Stimulated activated naive CD4-positive, alpha-beta T cell treated with Interleukin-2 at 50 U/mL for 16 hours (primary cell): ENCODE measurements at places on chromosomes 5 and 9.

GRCh38 chr9:121889990-121890563 lies 203.0 kb downstream of the TTLL11 start:
- DNase-seq, result no peak

DNA sequence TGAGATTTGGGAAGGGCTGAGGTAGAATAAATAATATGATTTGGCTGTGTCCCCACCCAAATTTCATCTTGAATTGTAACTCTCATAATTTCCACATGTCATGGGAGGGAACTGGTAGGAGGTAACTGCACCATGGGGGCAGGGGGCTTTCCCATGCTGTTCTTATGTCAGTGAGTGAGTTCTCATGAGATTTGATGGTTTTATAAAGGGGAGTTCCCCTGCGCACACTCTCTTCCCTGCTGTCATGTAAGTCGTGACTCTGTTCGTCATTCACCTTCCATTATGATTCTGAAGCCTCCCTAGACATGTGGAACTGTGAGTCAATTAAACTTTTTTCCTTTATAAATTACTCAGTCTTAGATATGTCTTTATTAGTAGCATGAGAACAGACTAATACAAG lies 115.5 kb upstream of the STARD4 start:
- DNase-seq, result peak; percentile 2

DNA sequence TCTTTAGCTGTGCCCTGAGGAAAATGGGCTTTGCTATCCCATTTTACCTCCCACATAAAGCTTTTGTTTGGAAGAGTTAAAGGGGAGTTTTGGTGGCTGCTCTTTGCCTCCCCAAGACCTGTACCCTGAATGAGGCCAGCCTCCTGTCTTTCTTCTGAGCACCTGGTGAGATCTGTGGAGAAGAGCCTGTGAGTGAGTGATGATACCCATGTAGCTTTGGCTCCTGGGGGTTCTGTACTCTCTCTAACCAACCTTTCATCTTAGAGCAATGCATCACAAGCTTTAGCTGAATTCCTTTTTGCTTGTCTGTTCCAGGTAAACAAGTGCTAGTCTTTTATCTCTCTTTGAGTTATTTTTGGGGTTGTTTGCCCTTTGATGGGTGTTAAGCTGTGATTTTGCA lies 73.6 kb downstream of the SCAMP1 start:
- DNase-seq, result no peak

GRCh38 chr9:73223594-73223993 lies 71.9 kb downstream of the ANXA1 start:
- no peak for DNase-seq

DNA sequence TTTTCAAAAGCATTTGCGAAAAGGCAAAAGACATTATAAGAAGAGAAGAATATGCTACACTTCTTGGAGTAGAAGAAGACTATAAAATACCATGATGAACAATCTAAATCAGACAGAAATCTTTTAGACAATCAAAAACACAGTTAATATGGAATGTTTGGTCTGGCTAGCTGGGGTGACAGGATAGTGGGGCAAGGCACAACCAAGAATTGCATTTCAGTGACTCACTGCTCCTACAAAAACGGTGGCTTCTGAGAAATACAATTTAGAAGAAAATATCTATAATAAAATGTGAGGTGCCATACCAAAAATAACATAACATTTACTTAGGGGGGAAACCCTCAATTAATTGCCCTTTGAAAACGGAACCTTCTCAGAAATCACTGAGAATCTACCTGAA lies 363.4 kb downstream of the NPR3 start:
- no peak for DNase-seq

DNA sequence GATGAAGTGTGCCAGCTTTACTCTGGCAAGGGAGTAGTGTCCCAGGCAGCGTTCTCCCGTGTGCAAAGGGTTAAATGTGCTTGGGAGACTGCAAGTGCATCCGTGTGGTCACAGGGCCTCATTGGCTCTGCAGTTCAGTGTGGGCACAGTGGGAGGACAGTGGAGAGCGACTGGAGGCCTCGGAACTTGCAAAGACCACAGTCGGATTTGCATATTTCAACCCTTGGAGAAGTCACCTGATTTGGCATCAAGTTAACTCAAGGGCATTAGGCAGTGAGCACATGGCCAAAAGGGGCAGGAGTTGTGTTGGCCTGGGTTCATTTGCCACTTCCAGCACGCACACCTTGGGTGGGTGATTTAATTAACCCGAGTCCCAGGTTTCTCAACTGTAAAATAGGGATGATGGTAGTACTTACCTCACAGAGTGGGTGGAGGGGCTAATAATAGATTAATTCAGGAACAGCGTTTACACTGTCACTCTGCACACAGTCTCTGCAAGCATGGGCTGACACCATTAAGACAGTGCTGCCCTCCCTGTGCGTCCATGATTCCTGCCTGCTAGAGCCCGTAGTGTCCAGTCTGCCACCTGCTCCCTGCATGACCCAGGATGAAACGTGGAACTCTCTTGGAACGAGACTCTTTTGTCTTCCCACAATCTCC lies 22.7 kb downstream of the JADE2 start:
- DNase-seq, result no peak

DNA sequence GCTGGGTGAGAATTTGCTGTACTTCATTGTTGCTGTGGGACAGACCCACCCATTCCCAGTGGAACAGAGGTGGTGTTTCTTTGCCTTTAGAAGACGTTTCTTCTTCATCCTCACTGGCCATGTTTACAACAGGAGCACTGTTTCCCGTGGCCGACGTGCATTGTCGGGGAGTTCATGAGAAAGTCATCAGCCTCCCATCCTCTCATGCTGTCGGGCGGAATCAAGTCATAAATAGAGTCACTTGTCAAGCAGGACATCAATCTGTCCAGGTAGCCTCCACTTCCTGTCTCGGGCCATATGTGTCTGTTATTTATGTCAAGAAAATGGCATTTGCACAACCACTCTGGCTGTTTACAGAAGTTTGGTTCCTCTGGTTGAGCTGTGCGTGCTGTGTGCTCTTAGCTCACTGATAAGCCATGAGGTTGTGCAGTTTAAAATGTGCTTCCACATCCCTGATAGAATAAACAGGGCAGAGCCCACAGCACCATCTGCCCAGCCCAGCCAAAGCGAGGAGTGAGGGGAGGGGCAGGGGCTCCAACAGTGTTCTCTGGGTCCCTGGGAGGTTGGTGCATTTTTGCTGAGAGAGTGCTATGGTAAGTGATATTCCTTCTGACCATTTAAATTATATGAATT lies 401.9 kb upstream of the IRX2 start:
- DNase-seq, result no peak

DNA sequence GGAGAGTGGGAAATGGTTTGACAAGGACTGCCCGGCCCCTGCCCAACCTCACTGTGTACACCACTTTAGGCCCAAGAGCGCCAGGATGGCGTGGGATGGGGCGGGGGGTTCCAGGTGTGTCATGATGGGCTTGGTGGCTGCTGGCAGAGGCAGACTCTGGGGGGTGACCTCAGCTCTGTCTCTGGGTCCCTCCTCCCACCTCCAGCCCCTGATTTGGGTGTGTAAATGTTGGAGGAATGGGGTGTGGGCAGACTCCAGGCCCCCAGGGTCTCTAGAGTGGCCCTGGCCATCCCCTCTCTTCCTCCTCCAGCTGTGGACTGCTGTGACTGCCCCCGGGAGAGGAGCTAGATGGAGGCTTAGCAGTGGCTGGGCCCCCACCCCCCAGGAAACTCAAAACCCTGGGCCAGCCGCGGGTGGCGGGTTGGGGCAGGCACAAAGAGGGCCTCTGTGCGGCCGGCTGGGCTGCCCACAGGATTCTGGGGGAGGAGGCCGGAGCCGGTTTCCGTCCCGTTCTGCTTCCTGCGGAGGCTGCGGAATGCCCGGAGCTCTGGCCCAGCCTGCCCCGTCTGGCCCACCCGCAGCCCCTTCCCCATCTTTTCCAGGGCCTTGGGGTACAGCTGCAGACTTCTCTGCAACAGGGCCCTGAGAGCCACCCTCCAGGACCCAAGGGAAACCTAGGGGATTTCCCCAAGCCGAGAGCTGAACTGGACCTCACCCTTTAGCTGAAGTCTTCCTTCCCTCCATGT lies 23.1 kb downstream of the CXXC5 start:
- DNase-seq, result no peak

- DNase-seq, result no peak
Measured at GRCh38 chr5:91528831-91529230, 145.7 kb upstream of the ARRDC3 start.

- DNase-seq, result no peak
Measured at GRCh38 chr5:65026816-65027548, 258.3 kb downstream of the CWC27 start.

GRCh38 chr5:156037151-156037909 lies 289.6 kb upstream of the SGCD start:
- no peak for DNase-seq

- DNase-seq, result no peak
Measured at GRCh38 chr5:172007175-172008110, 1.0 kb upstream of the FBXW11 start.

DNA sequence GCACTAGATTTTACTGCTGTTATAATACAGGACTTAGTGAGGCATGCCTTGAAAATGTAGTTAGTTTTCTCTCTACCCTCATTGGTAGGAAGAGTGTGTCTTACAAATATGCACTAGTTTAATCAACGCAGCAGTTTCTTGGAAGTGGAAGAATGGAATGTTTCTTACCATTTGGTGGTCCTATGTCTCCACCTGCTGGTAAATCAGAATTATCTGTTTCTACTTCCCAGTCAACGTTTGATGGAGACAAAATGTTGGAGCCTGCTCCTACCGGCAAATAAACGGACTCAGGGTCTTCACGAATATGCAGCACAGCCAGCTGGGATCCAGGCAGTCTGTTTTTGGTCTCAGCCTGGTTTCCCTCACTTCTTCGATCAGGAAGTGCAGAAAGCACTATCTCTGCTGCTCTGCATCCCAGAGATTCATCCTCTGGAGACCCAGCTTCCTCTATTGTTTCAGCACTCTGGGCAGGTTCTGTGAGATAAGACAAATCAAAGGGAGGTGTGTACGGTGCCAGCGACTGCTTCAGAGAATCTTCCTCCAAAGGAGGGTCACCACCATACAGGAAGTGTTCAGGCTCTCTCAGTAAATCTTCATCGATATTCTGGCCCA lies 59.5 kb upstream of the PCA3 start:
- DNase-seq, result no peak

DNA sequence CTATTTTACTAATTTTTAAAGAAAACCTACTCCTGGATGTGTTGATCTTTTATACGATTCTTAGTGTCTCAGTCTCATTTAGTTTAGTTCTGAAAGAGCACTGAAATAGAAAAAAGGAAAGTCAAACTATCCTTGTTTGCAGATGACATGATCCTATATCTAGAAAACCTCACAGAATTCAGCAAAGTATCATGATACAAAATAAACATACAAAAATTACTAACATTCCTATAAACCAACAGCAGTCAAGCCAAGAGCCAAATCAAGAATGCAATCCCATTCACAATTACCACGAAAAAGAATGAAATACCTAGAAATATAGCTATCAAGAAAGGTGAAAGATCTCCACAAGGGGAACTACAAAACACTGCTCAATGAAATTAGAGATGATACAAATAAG lies 225.8 kb upstream of the CDH18 start:
- DNase-seq, result no peak

DNA sequence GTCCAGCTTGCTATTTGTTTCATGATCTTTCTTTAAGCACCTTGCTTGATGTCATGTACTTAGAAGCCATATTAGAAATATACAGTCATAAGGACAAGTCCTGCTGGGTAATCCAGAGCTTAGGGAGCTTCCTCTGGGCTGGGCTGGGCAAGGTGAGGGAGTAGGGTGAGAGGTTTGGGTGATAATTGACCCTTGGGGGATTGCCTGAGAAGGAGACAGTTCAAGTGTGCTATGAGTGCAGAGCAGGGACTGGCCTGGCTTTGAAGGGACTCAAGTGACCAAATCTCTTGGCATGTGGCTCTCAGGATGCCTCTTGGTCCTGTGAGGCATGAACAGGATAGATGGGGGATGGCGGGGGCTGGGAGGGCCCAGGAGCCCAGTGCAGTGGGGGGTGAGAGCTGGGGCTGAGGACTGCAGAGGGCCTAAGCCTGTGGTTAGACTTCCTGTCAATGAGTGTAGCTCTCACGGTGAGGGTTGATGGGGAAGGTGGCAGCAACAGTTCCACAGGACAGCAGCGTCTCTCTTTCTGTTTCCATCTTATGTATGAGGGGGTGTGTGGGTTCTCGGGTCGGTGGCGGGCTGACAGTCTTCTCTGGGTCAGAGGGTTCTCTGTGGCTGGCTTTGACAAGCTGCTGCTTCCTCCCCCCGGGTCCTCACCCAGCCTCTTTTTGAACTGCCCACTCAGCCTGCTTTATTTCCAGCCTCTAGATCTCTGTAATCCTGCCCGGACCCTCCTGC lies 53.5 kb downstream of the RGS3 start:
- DNase-seq, result peak; percentile 76

GRCh38 chr5:134545070-134545868 lies 19.8 kb downstream of the JADE2 start:
- no peak for DNase-seq

GRCh38 chr5:131947445-131947844 lies 2.0 kb upstream of the MEIKIN start:
- no peak for DNase-seq

DNA sequence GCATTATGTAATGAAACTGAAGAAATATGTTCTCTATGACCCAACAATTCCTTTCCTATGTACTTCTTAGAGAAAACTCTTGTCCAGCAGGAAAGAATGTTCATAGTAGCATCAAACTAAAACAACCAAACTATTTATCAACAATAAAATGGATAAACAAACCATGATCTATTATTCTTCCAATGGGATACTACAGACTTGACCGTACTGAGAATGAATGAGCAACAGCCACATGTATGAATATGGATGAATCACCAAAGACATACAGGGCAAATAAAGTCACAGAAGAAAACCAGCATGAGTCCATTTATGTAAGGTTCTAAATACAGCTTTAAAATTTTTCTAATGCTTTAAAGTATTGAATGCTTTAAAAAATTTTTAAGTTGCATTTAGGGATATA lies 73.6 kb upstream of the SUSD1 start:
- no peak for DNase-seq

GRCh38 chr5:73532195-73532594 lies 33.2 kb downstream of the ANKRA2 start:
- no peak for DNase-seq

DNA sequence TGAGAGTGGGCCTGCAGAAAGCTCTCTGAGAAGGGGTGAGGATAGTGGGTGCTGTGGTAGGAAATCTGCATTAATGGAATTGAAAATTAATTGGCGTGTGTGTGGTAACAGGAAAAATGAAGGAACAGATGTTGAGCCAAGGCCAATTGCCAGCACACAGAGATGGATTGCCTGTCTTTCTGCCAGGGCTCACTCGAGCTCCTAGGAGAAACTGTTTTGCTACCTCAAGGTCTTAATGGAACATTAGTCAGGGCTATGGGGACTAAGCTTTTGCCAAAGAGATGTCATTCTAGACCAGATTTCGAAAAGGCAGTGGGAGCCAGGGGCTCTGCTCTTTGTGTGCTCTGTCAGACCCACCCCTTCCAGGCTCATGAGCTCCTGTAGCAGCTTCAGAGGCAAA lies 124.0 kb upstream of the EFNA5 start:
- DNase-seq, result no peak

DNA sequence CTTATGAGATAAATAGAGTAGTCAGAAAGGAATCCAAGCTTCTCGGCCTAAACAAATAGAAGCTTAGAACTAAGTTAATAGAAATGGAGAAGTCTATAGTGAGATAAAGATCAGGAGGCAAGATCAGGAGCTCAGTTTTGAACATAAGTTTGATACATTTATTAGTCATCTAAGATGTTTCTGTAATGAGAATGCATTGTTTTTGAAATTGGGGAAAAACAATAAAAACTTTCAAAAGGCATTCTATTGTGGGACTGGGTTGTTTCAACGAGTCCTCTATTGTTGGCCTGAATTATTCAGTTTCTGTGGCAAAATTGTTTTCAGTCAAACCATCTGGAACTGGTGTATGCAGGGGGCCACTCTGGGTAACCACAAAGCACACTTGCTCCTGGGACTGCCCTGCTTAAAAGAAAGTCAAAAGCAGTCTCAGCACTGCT lies 181.0 kb upstream of the CLINT1 start:
- DNase-seq, result no peak
